ENCODE measurements at places on chromosomes 5 and 9.

- DNase-seq, result no peak
These were observed 213.1 kb downstream of the PSAT1 start for GRCh38 chr9:78510035-78510434.

DNA sequence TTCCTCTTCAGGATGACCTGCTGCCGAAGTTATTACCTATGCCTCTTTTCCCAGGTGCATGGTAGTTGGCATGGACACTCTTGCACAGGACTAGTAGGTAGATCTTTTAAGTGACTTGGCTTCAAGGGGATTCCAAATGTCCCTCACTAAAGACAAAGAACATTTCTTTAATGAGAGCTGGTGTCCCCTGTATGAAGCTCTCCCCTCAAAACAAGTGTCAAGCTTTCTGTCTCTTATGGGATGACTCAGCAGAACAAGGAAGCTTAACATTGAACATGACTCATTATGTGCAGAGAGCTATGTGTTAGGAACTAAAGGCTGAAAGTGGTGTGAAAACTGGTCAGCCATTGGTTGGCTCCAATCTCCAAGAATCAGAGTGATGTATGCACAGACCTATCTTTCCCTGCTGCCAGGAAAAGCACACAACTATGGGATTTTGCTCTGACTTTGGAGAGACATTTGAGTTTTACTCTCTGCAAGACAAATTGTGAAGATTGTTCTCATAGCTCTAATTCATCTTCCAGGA lies 120.5 kb downstream of the PRDM6 start:
- DNase-seq, result no peak

- DNase-seq, result no peak
These were observed 121.3 kb downstream of the DAB2IP start for GRCh38 chr9:121772600-121773285.

GRCh38 chr5:160083501-160083900 lies 35.7 kb downstream of the PWWP2A start:
- DNase-seq, result no peak

DNA sequence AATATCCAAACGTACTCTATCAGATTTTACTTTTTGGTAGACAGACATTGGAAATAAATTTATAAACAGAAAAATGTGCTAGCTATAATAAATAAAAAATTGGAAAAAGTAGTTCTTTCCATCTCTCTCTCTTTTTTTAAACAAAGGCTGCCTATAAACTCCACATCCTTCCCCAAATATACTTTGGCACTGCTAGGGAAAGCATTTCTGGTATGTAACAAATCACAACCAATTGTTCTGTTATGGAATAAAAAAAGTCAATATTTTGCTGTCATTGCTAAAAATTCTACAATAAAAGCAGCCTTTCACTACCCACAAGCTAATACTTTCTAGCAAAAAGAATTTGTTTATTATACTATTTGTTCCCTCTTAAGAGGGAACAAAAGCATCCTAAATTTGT lies 169.2 kb upstream of the TARS1 start:
- no peak for DNase-seq

GRCh38 chr9:88947581-88948573 lies 43.4 kb upstream of the S1PR3 start:
- no peak for DNase-seq

DNA sequence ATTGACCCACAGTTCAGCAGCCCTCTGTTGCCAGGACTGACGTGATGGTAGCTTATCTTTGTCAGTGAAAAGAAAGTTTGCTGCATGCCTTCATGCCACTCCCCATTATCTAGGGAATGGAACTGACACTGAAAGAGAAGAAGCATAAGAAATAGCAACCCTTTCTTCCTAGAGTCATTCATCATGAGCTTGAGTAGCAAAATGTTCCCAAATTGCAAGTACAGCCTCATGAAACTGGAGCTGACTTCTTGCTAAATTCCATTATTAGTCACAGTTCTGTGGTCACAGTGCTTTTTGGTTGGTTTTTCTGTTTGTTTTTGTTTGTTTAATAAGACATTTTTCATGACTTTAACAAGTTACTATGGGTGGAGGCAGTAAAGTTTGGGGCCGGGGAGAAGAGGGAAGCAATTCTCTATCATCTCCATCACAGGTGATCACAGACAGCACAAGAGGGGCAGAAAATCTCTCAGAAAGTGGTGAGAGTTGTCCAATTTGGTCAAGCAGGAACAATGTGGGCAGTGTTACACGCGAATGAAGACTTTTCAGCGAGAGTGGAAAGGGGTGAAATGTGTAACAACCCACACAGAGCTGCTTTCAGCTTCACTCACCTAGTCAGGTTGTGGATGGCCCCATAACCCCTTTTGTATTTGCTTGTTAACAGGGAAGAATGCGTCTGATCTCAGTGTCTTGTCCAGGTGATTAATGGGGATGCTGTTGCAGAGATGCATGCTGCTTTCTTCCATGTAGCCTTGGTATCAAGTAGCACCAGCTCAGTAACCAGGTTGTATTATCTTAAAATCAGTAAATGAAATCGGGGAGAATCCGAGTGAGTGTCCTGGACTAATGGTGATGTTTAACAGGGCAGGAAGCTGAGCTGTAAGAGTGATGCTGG lies 440.4 kb downstream of the DMRT2 start:
- DNase-seq, result no peak

DNA sequence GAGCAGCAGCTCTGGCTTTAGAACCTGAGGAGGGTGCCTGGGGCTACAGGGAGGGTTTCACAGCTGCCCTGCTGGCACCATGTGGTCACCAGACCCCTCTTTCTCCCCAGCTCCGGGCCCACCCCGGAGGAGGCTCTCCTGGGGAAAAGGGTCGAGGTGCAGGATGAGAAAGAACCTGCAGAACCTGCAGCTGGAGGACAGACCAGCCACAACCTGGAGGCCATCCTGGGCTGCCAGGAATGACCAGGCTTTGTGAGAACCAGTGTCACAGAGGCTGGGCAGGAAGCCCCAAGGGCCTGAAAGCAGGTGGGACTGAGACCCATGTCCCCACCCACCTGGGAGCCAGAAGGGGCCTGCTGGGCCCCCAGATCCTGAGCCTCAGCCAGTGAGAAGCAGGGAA lies 23.0 kb downstream of the SEMA4D start:
- no peak for DNase-seq

GRCh38 chr5:29984156-29984540 lies 1209.3 kb upstream of the CDH6 start:
- no peak for DNase-seq

GRCh38 chr5:99724732-99725290 lies 796.0 kb upstream of the CHD1 start:
- no peak for DNase-seq

- DNase-seq, result no peak
These were observed 1999.3 kb upstream of the CDH9 start for GRCh38 chr5:29037716-29038115.

DNA sequence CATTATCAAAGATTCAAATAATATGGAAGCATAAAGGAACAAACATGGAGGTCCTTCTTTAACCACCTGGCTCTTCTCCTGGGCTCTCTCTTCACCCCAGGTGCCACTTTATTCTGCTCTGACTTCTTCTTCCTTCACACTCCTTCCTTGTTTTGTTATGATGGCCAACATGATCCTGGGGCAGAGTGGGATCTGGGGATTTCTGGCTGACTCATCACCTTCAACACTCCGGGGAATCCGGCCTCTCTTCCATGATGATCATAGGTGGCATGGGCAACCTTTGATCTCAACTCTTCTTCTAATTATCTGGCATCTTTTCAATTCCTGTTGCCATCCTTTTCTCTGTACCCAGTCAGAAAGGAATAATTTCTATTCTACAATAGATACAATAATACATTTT lies 62.1 kb upstream of the TRPC7 start:
- no peak for DNase-seq

DNA sequence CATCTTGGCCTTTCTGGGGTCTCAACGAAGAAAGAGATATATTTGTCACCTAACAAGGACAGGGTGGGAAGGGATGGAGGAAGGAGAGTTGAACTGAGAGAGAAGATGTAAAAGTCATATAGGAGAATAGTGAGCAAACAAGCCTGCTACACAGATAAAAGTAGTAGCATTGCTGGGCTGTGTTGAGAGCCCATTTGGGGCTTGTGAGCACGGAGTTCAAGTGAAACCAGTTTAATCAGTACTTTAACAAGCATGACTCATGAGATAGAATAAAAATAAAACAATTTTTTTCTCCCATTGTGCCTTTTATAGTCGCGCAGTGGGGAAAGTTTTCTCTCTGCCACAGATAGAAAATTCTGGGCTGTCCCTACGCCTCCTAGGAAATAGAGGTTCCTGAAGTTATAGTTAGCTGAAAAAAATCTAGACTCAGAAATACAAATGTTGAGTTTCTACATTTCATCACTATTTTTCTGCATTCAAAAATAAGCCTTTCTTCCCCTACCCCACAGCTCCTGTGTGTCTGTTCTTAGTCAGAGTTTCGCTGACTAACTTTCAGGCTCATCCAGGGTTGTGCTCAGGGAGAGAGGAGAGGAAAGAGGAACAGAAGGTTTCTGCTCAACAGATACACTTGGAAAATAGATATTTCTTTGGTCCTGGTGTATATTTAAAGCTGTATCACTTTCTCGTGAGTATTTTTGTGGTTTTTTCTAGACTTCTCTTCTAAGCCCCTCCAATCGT lies 395.8 kb upstream of the ADAMTSL1 start:
- DNase-seq, result no peak

DNA sequence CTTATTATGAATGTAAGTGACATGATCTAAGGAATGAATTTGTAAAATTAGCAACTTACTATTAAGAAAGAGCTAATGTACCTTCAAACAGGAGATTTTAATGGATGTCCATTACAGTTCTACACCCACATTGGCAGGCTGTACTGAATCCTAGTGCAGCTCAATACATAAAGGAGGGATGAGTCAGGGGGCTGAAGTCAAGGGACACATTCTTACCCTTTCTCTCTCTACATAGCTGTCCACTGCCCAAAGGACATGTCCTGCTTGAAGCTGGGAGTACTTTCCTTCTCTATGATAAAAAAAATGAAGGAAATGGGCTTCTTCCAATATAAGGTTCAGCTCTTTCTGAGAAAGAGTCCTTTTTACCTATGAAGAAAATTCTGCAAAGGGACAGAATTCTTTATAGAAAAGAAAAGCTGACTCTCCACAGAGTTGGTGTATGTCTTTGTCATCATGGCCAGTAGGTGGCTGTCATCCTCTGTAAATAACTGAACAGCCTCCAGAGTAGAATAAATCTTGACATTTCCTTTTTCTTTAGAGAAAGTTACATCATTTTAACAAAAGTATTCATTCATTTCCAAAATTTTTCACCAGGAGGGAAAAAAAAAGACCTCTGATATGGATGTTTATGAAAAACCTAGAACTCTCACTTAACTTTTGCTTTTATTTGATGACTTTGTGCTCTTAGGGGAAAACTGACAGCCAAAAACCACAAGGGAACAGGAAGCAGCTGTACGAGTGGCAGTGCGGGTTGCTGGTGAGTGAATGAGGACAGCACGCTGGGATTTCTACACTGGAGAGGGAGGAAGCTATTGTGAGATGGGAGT lies 13.1 kb upstream of the IFNA14 start:
- no peak for DNase-seq

- DNase-seq, result no peak
These were observed 176.5 kb upstream of the PANK3 start for GRCh38 chr5:168755548-168756093.

DNA sequence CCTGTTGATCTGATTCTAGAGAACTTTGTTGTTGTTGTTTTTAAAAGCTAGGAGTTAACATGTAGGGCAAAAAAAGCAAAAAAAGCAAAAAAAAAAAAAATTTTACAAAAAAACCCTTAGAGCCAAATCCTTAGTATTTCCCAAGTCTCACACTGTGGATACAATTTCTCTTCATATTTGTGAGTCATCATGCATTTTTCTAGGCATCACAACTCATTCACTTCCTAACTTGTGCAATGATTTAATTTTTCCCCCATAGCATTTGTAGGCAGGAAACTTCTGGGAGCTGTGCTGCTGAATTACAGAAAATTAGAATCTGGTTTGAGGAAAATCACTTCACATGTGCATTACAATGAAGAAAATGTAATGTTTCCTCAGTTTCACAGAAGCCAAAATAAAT lies 91.9 kb downstream of the MARCHF3 start:
- DNase-seq, result no peak

DNA sequence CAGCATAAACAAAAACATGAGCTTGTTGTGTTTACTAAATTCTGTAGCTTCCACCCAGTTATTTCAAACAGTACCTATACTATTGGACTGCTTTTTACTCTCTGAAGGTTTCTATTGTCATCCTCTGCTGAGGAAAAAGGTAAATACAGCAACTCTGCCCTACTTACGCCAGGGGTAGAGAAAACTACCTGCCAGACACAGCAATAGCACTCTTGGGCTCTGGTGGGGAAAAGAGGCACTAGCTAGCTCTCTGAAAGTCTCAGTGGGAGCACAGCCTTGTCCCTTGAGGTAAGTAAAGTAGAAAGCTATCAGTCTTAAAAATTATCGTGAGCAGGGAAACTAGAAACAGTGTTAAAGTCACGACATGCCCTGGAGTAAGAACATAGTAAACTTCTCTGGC lies 3.7 kb downstream of the HCN1 start:
- no peak for DNase-seq

- DNase-seq, result no peak
These were observed 41.2 kb downstream of the PDE6A start for GRCh38 chr5:149903404-149903803.

GRCh38 chr5:56995596-56995995 lies 43.7 kb upstream of the MIER3 start:
- DNase-seq, result no peak

DNA sequence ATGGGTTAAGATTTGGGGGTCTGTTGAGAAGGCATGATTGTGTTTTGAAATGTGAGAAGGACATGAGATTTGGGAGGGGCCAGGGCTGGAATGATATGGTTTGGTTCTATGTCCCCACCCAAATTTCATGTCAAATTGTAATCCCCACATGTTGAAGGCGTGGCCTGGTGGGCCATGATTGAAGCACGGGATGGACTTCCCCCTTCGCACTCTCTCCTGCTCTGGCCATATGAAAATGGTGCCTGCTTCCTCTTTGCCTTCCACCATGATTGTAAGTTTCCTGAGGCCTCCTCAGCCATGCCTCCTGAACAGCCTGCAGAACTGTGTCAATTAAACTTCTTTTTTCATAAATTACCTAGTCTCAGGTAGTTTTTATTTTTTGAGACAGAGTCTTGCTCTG lies 14.7 kb upstream of the NOTCH1 start:
- DNase-seq, result no peak

DNA sequence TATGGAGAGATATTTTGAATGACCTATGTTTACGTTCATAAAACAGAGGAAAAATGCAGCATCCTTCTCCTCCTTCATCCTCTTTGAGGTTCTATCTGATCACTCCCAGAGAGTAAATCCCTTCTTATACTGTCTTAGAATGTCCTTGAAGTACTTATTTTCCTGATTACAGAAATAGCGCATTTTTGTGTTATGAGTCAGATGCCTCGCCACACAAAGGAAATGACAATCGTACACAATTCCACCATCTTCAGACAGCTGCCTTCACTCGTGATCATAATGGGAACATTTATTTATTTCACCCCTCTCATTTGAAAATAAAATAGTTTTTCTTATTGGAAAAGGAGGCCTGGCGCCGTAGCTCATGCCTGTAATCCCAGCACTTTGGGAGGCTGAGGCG lies 2.4 kb upstream of the GLT6D1 start:
- DNase-seq, result no peak

DNA sequence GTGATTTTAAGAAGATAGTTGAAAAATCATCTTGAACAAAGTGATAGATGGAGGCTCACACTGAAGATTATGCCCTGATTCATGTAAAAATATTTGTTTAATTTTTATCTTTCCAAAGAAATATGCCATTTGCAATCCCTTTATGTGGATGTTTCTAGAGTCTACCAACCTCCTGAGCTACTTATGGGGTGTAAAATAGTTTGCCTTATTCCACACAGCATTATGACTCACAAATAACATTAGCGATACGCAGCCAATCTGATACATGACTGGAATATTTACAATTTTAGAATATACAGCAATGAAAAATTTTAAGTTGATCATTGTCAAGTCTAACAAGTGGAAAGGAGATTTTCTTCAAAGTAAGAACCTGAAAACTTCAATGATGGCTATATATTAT lies 327.5 kb downstream of the EDIL3 start:
- DNase-seq, result no peak
